Brain microvascular endothelial cell (primary cell): ENCODE measurements at places on chromosomes 12 and 14.

GRCh38 chr12:130044991-130045621 is 117.2 kb upstream of the FZD10 start:
- no peak for DNase-seq

DNA sequence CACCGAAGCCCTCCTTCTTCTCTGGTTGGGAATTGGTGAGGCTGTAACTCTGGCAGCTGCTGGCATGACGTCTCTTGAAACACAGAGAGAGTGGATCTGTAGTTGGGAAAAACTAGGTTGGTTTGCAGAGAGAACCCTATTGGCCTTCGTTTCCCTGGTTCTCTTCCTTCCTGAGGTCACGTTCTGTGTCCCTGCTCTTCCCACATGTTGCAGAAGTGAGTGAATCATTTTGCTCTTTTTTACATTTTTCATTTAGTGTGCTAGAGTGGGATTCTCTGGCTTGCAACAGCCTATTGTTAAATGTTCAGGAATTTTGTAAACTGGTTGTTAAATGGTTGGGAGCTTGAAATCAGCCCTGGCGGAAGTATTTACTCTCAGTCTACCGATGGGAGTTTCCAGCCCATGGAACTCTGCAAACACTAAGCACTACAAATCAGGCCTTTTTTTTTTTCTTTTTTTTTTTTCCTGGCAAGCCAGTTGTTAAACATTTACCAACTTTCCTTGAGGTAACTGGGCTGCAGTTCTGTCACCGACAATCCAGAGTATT is 26.8 kb upstream of the CKAP4 start:
- no peak for DNase-seq

DNA sequence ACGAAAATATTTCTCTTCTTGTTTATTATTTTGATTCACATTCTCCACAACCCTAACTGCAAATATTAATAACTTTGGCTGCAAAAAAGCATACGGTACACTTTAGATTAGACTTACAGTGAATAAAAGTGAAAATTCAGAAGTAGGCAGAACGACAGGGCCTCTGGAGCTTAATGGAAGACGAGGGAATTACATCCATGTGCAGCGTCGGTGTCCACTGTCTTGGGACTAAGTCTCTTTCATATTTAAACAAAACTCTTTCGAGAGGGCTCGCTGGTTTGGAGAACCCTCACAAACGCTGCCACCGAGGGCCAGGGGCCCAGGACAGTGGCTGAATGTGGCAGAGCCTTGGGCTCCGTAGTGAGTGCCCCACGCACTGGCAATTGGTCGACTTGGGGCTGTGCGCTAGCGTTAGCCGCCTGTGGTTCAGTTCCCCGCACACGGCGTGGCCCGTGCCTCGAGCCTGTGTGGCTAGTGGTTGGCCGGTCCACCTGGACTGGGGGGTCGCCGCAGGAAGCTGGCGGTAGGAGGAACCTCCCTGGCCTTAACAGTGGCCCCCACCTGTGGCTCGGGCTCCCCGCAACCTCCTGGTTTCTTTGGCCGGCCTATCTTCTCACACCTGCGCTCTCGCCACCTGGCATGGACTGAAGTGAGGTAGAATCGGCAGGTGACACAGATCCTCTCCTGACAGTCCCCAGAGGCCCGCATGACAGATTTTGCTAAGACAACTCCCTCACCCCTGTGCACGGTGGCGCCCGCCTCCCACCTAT is 739 bp upstream of the PAX9 start:
- DNase-seq, result no peak

DNA sequence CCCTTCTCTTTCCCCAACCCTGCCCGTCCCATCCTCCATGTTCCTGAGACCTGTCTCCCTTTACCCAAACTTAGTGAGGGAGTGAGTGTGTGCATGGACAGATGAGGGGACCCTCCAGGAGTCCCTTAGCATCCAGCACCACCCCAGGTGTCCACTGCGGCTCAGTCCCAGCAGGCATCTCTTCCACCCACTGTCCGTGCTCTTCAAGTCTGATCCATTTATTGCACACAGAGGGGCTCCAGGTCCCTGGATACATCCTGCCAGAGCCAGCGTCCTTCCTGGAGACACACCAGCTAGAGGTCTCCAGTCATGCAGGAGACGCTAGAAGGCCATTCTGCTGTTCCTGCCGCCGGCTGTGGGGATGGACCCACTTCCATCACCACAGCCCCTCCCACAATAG is 239.2 kb downstream of the ADGRD1 start:
- no peak for DNase-seq

DNA sequence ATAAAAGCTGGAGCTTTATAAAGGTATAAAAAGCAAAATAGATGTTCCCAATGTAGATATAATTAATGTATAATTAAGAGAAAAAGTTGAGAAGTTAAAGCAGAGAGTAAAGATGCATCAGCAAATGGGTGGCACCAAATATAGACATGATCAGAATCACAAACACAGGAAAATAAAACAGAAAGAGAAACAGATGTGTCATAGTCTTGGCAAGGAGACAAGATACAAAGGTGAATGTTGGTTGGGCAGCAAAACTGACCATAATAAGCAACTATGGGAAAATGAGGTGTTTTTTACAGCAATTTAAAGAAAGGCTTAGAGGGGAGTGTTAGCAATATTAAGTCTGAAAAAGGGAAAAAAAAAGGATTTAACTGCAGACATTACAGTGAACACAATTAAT is 135.4 kb upstream of the CLEC14A start:
- no peak for DNase-seq

DNA sequence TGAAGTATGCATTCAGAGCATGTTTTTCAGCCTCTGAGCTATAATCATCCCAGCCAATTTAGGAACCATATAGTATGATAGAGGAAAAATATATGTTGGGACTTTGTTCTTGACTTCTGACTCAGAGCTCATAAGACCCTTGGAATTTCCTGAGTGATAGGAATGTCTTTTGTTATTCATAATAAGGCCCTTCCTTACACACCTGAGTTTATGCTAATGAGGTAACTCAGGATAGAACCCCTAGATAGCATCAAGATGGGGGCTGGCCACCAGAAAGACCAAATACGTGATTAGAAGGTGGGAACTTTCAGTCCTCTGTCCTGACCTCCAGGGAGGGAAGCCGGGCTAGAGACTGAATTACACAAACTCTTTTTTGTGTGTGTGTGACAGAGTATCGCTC is 32.4 kb upstream of the PLEK2 start:
- no peak for DNase-seq

DNA sequence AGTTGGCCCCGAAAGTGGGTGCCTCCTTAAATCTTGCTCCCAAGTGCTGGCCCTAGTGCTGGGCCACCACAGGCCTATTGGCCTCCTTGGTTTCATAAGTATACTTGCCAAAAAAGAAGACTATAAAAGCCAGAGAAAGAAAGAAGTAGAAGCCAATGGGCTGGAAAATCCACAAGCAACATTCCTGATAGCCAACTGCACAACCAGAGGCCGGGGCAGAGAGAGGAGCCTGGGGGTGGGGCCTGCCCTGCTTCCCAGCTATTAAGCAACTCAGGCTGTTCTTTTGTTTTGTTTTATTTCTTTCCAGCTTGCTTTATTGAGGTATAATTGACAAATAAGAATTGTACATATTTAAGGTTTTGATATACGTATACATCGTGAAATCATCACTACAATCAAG is 177.2 kb upstream of the NTF3 start:
- no peak for DNase-seq

DNA sequence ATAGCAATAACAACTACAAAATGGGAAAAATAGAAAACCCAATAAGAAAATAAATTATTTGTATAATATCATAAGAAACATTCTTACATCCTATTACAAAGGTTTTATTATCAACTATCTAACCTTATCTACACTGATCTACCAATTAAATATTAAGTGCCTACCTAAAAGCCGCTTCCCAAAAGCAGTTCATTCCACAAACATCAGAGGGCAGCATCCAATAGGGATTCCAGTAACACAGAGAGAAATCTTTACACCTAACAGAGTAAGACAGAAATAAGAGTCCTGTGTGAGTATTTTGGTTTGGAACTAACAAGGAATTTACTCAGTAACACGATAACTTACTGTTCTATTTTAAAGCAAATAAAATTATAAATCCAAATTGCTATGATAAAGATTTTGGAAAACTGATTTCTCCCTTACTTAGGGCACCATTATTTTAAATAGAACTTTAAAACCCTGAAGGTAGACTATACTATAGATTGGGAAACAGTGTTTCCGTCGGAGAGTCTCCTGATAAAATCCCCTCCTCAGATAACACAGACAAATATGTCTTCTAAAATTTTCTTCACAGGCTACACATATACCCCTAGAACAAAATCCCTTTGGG is 15.0 kb downstream of the GXYLT1 start:
- peak; percentile 73 for DNase-seq

DNA sequence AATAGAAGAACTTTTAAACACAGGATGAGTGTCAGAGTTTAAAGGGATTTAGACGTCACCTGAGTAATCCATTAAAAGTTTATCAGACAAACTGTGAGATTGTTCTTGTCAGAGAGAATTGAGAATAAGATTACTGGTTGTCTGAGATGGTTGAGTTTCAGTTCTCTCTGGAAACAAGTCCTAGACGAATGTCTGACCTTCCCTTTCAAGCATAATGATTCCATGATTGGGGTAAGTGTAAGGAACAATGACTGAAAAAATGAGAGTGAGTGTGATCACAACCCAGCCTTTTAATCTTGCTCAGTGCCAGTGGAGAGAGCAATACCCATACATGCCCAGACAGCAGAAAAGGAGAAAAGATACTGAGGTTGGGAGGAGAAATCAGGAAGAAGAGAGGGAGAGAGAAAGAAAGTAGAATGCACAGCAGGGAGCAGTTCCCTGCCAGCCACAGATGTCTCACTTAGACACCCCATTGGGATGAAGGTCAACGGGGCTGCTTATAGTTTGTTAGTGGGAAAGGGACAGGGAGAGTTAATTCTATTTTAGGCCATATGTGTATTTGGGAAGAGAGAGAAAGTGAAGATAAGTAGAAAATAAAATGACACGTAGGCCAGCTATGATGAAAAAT is 4.3 kb downstream of the GRIP1 start:
- DNase-seq, result no peak

GRCh38 chr14:105046891-105047282 is 18.3 kb downstream of the GPR132 start:
- no peak for DNase-seq

GRCh38 chr12:106147956-106148355 is 9.2 kb upstream of the NUAK1 start:
- no peak for DNase-seq

DNA sequence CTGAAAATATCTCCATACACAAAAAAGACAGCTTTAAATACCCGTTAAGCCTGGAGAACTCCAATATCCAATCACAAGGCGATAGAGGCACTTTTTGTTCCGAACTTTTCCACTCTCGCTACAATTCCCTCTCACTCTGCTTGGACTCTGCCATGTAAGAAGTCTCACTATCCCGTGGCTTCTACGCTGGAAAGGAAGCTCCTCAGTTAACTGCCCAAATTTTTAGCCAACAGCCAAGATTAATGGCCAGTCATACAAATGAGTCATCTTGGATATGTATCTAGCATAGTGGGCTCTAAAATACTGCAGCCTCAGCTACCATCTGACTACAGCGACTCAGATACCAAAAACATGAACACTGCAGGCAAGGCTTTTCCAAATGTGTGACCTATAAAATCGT is 45.5 kb upstream of the RERGL start:
- DNase-seq, result peak; percentile 33

GRCh38 chr12:26153421-26154154 is 28.8 kb upstream of the BHLHE41 start:
- DNase-seq, result peak; percentile 96

DNA sequence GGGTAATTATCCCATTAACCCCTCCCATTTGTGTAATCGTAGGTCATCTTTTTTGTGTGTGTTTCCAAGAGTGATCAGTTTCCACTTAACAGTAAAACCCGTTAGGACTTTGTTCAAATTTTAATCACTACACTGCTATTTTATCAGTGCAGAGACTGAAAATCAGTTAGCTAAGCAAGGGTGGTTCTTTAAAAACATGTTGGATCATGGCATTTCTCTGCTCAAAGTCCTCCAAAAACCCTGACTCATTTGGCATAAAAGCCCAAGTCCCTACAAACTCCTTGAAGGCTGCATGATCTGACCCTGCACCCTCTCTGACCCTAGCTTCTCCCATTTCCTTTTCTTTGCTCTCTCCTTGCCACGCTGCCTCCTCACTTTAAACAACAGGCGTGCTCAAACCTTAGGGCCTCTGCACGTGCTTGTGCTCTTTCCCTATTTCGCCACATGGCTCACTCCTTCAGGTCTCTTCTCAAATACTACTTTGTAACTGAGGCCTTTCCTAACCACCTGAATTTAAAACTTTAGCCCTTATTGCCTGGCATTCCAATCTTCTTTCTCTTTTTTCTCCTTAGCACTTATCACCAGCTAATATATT is 13.2 kb upstream of the OVCH1 start:
- DNase-seq, result no peak

DNA sequence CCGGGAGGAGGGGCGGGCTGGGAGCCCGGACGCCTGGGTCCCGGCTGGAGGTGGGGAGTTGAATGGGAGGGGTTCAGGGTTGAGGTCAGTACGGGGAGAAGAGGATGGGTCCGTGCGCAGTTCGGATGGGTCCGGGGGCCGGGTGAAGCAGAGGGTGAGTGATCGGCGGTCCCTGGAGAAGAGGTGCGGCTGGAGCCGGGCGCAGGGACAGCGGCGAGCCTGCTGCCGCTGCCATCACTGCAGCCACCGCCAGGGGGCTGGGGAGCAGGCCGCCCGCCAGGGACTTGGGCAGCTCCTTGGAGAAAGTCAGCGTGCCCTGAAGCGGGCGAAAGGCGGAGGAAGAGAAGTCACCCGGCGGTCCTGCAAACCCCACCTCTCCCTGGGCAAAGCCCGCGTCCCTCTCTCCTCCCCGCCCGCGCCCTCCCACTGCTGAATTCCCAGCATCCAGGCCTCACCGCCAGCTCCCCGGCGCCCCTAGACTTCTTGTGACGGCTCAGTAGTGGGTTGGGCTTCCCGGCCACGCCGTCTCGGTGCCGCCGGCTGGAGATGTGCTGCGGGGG is 6.0 kb upstream of the GPR84 start:
- DNase-seq, result peak; percentile 57

- peak; percentile 57 for DNase-seq
These were observed 157.5 kb upstream of the HIF1A start for GRCh38 chr14:61537563-61538463.

GRCh38 chr14:61540931-61541330 is 154.4 kb upstream of the HIF1A start:
- no peak for DNase-seq

DNA sequence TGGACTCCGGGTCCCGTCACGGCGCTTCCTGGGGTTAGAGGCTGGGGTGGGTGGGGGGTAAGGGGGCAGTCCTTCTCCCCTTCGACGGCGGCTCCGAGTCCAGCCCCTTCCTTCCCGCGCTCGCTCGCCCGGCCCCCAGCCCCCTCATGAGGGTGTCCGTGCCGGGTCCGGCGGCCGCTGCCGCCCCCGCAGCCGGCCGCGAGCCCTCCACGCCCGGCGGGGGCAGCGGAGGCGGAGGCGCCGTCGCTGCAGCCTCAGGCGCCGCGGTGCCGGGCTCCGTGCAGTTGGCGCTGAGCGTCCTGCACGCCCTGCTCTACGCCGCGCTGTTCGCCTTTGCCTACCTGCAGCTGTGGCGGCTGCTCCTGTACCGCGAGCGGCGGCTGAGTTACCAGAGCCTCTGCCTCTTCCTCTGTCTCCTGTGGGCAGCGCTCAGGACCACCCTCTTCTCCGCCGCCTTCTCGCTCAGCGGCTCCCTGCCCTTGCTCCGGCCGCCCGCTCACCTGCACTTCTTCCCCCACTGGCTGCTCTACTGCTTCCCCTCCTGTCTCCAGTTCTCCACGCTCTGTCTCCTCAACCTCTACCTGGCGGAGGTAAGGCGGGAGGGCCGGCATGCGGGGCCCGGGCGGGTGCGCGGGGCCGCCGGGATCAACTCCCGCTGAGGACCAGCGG is 500 bp downstream of the GPR137C start:
- DNase-seq, result no peak
